Renal cortex interstitium (tissue), 15 donors: ENCODE measurements at places on chromosomes 4 and X. TPM values are rescaled to one million over a fixed set of nuclear protein-coding genes. Genes with fewer than 3 reads are reported as not detected.

SHROOM4 gene
- 17.4 TPM for polyA plus RNA-seq

DNA sequence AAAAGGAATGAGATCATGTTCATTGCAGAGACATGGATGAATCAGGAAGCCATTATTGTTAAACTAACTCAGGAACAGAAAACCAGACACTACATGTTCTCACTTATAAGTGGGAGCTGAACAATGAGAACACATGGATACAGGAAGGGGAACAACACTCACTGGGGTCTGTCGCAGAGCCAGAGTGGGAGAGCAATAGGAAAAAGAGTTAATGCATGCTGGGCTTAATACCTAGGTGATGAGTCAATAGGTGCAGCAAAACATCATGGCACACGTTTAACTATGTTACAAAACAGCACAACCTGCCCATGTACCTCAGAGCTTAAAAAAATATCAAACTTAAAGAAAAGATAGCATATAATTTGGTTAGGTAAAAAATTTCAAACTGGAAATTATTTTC is 281.4 kb downstream of the PABPC4L start:
- no peak for DNase-seq

- DNase-seq: no peak
Observed at GRCh38 chrX:123320622-123321021, 136.5 kb downstream of the GRIA3 start.

NKX3-2 gene
- not detected for polyA plus RNA-seq

NHSL2 gene
- polyA plus RNA-seq: 10.1 TPM

GRCh38 chr4:26912810-26913209 is 52.2 kb downstream of the STIM2 start:
- DNase-seq: no peak

GRCh38 chr4:85854546-85854945 is 379.6 kb downstream of the ARHGAP24 start:
- no peak for DNase-seq

PNMA6F gene
- polyA plus RNA-seq: 0.15 TPM

DNA sequence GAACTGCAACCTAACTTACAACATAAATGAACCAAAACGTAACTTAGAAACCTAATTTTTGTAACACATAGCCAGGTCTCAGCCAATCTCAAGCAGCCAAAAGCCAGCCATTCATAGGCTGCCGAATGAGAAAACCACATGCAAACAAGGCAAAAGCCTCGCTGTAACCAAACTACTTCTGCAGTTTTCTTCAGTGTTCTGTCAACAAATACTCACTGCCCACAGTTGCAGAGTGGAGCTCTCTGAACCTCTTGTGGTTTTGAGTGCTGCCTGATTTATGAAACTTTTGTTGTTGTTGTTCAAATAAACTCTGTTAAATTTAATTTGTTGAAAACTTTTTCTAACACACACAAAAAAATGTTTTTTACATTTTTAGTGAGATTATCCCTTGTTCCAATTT is 251.2 kb downstream of the PAPSS1 start:
- no peak for DNase-seq
